ENCODE measurements at places on chromosomes 5 and 9.

- DNase-seq = no peak
Observed at GRCh38 chr5:88384886-88385285, 116.2 kb upstream of the TMEM161B start.

DNA sequence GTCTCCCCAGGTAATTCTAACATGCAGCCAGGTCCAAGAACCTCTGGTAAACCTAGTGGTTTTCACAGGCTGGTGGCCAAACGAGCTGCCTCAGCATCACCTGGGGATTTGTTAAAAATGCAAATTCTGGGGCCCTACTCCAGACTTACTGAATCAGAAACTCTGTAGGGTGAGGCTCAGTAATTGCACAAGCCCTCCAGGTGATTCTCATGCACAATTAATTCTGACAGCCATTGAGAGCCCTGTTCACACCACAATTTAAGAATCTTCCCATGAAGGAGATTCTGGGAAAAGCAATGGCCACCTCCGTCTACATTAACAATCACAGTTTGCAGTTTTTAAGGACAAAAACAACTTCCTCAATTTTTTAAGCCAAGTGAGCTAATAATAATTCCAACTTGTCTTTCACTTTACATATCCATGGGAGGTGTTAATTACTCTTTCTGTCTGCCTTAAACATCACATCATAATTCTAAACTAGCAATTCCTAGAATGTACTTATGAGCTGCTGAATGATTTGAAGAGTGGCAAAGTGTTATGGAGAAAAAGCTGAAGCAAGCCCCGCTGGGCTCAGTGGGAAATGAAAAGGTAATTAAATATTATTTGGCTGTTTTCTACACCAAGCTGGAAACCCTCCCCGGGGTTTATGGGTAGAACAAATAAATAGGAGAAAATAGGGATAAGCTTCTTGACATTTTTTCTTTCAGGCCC is 70.0 kb downstream of the GLDC start:
- DNase-seq = no peak

DNA sequence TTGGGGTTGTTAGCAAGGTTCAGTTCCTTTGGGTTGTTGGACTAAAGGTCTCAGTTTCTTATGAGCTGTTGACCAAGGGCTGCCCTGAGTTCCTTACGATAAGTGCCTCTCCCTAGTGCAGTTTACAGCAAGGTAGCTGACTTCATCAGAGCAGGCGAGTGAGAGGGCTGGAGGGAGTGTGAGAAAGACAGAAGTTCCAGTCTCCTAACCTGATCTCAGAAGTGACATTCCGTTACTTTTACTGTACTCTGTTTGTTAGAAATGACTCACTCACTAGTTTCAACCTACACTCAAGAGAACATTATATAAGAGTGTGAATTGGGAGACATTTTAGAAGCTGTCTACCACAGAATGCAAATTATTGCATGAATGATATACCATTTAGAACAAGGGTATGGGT is 21.2 kb upstream of the IL31RA start:
- DNase-seq = no peak

- no peak for DNase-seq
Observed at GRCh38 chr5:43422143-43422542, 10.0 kb upstream of the CCL28 start.

All from left ventricle myocardium superior (tissue), 1 donor.